ENCODE measurements at places on chromosomes 6 and 20. TPM values are rescaled to one million over a fixed set of nuclear protein-coding genes. Genes with fewer than 3 reads are reported as not detected.

KCNS1 gene
- total RNA-seq: under 0.01 TPM

C20orf141 gene
- total RNA-seq: not detected

- DNase-seq: no peak
Measured at GRCh38 chr20:15047601-15048000, 710.2 kb upstream of the FLRT3 start.

TFAP2C gene
- not detected for total RNA-seq

- peak; percentile 42 for DNase-seq
Measured at GRCh38 chr6:135002229-135002844, 52.3 kb downstream of the HBS1L start.

DNA sequence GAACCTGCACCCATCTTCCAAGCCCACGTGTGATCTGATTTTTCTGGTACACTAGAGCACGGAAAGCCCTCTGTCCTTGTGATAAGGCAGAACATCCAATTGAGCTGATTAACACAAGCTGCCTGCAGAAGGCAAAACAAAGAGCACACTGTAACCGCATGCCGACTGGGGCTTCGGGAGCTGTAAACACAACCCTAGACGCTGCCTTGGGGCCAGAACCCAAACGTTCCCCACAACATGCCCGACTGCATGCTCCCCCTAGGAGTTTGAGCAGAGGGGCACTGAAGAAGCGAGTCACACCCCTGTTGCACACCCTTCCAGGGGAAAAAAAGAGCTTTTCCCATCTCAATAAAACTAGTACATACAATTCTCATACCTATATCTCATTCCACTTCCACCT lies 470.7 kb downstream of the HTR1B start:
- DNase-seq: no peak

SIGLEC1 gene
- not detected for total RNA-seq

Data from lung microvascular endothelial cell (primary cell).